Stimulated activated CD8-positive, alpha-beta memory T cell treated with anti-CD3 and anti-CD28 coated beads, Interleukin-7, amount 100 ng/mL, for 4 hours (primary cell): ENCODE measurements at places on chromosomes 3 and 15.

- DNase-seq: no peak
Measured at GRCh38 chr3:128195369-128195768, 42.1 kb downstream of the EEFSEC start.

- no peak for DNase-seq
Measured at GRCh38 chr15:39115379-39116057, 465.4 kb upstream of the THBS1 start.

DNA sequence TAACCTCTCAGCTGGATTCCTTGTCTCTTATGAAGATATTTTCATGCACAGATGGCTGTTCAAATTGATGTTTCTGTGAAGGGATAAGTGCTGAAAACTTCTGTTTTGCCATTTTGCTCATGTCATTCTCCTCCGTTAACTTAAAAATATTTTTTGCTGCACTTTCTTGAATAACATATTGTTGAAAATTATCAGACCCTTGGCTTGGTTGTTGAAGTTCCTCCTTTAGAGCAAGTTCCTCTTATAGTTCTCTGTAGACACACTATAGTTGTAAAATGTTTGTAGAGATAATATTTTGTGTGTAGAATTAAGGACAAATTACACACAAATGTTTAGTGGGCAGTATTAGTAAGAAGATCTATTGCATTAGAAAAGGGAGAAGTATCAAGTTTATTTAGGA lies 300.4 kb downstream of the SV2B start:
- no peak for DNase-seq

DNA sequence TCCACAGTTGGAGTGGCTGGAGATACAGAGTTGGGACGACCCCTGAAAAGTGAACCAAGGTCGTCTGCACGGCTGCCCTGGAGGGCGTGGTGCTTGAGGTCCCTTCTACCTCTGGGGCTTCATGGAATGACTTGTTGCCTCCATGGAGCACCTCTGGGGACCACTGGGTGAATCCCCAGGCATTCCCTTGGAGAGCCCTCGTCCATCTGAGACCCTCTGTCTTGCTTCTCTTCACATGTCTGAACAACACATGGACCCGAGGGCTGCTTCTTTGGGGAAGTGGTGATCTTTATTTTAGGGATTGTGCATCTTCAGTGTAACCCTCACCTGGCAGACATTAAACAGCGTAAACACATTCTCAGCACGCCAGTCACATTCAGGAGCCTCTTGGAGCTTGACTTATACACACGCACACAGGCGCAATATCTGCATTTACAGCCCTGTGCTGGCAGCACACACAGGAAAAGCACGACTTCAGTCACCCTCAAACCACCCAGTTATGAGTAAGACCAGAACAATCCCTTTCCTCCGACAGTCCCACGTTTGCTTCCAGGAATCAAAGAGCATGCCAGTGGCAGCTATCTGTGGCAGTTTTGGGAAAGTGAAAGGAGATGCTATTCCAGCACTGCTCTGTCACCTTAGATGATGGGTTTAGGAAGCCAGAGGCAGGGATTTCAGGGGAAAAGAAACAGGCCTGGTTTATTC lies 12.6 kb downstream of the FAM107A start:
- DNase-seq: no peak

DNA sequence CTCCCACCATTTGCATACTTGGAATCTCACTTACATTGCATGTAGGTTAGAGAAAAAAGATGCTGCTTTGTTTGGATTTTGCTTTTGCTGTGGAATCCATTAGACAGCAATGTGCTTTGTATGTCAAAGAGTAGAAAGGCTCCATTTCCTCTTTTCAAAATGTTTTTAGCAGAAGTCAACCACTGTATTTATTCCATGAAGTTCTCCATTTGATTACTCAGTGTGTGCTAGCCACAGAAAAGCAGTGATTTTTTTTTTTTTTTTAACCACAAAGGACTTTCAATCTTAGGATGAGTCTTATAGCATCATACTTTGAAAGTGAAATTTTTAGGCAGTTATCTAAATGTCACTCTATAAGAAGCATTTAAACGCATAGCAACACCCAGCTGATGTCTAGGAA lies 285.0 kb upstream of the ADAMTS9 start:
- DNase-seq: no peak

GRCh38 chr3:23372285-23372684 lies 169.2 kb downstream of the UBE2E2 start:
- DNase-seq: no peak

DNA sequence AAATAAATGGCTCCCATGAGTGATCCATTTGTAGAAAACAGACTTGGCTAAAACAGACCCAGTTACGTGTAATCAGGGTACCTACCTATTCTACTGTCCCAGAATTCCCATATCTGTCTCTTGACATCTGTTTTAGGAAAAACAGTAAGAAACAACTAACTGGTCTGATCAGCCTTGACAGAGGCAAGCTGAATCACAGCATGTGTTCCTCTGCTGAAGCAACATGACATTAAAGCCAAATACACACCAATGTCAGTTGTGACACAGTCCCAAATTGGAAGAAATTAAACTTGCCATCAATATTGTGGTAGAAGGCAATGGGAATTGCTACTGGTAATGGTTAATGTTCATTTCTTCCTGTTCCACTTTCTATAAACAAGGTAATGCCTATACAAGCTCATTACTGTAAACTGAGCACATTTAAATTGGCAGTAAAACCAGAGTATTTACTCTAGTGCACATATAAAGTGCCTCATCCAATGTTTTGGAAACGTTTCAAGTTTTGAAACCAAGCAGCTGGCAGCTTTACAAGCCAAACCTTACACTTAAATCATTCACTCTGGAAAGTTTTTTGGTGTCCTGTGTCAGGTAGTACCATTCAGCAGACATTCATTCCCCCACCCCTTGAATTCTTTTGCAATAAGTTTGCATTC lies 27.0 kb downstream of the ALDH1A2 start:
- no peak for DNase-seq

DNA sequence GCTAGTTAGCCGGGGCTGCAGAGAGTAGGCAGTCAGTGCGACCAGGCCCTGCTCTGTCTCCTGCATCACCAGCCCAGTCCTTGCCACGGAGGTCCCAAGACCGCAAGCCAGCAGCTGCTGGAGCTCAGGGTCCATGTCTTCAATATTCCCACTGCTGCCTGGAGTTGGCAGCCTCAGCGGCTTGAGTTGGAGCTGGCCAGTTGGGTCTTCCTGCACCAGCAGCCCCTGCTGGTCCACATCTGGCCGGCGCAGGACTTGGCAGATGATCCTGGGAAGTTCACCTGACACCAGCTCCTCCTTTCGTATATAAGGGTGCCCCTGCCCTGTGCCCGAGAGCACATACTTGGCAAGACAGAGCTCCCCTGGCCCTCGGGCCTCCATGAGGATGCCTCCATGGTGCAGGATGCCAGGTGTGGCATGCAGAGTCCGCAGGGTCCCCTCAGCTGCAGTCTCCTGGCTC lies 5.7 kb downstream of the XIRP1 start:
- no peak for DNase-seq

- no peak for DNase-seq
Measured at GRCh38 chr15:51365417-51365816, 24.0 kb downstream of the GLDN start.

- DNase-seq: no peak
Measured at GRCh38 chr15:87365186-87365585, 891.4 kb downstream of the NTRK3 start.

DNA sequence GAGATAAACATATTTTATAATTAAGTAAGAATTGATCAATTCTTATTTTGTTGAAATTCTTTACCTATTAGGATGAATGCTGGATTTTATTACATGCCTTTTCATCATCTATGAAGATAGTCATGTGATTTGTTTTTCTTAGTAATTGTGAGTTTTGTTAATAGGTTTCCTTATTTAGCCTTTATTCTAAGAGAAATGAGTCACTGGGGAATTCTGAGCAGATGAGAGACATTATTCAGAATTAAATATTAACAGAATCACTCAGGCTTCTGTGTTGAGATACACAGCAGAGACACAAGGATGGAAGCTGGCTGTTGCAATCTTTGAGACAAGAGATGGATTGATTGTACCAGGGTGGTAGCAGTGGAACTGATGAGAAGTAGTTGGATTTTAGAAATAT lies 7.4 kb upstream of the ANO10 start:
- no peak for DNase-seq

GRCh38 chr3:161233557-161233956 lies 12.4 kb downstream of the NMD3 start:
- DNase-seq: no peak

DNA sequence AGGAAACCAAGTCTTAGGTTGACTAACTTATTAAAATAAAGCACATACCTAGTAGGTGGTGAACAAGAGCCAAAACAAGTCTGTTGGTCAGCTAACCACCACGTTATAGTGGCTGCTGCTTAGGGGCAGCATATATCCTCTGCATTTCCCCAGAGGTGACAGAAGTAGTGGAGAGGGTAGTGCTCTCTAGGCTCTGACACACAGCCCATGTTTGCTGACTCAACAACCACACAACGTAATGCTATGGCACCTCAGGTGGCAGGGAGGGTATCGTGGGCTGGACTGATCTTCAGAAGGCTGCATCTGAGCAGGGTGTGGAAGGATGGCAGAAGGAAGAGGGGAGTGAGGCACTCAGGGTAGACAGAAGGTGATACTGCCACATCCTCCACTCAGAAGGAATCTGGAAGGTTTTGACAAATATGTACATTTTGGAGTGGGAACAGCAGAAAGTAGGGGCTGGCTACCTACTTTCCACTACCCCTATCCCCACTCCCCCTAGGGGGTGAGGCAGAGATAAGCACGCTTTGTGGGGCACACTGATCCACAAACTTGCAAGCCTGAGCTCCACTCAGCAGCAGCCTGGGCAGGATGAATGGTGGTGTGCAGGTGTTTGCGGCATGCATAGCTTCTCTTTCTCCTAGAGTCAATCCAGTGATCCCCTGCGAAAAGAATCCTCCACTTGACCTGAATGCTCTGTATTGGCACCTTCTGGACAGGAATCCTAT lies 178.1 kb downstream of the RORA start:
- no peak for DNase-seq

GRCh38 chr15:59237119-59237855 lies 30.6 kb downstream of the LDHAL6B start:
- DNase-seq: no peak

- no peak for DNase-seq
Measured at GRCh38 chr3:149998946-149999345, 28.3 kb upstream of the PFN2 start.

- no peak for DNase-seq
Measured at GRCh38 chr3:65672871-65673815, 365.6 kb downstream of the MAGI1 start.

DNA sequence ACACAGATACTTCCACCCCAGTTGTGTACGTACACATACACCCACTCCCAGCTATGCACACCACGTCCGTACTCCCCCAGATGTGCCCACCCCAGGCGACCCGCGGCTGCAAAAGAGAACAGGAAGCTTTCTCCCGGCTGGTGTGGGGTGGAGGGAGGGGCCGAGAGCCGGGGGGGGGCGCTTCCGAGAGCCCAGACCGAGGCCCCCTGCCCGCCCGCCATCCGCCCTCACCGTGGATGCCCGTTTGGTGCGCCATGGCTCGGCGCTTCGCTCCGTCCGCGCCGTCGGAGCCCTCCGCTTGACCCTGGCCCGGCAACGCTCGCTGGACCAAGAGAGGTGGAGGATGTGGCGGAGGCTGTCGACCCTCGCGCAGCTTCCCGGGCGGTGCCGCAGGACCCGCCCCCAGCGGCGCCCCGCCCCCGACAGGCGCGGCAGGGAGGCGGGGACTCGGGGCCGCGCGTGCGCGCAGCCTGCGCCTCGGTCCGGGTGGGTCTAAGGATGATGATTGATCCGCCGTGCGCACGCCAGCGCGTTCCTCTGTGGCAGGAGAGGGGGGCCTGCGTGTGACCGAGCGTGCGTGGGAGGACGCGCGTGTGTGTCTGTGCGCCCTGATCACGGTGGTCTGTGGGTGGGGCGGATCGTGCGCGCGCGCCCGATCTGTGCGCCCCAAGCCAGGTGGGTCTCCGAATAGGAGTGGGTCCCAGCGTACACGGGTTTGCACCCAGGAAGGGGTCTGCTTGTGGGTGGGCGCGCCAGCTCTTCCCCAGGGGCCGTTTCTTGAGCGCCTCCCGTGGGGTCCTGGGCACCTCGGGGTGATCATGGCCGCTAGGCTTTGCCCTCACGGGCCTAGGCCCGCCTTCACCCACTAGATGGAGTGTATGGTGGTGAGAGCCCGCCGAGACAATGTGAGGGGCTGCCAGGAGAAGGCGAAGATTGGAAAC lies at the start of gene TWF2:
TSS of gene TWF2 (minus strand) at position 398 of the 941 bp plus-strand sequence. CDS start at position 256, 142 bp downstream.
- DNase-seq: peak; percentile 92

DNA sequence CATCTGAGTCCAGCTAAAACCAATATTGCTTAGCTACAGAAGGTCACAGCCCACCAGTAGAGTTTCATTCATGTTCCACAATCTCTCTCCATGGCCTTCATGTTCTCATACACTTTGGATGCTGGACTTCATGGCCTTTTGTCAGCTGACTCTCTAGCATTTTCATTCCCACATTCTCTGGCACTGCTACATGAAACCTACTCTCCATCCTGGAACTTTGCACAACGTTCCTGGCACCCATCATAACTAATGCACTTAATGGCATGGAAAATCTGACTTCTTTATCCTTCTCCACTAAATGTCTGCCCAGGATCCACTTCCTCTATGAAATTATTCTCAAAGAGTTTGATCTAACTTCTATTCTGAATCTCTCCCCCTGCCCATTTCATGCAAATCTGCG lies 56.9 kb downstream of the SLC9A9 start:
- no peak for DNase-seq

GRCh38 chr15:86231864-86232721 lies 152.4 kb downstream of the AGBL1 start:
- DNase-seq: no peak

DNA sequence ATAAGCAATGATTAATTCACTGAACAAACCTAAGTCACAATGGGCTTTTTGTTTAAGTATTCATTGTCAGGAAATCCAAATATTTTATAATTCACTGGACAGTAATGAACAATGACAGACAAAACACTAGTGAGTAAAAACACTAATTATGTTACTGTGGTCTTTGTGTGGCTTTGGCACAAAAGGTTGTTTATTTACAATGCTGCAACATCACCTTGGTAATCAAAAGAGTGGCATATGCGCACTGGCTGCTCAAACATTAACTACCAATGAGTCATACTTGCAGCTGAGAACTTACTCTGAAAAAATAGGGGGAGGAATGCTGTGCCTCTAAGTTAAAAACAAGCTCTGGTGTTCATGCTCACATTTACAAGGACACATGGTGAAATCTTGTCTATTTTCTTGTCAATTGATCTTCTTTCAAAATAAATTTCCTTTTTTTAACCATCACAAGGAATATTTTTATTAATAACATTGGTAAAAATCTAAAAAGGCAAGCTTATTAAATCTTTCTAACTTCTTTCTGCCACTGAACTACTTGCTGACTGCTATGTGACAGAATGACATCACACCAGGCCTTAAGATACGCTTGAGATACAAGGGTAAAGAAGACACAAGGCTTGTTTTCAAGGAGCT lies 85.2 kb upstream of the PPIB start:
- no peak for DNase-seq

GRCh38 chr3:155643581-155644165 lies 101.2 kb downstream of the PLCH1 start:
- no peak for DNase-seq

DNA sequence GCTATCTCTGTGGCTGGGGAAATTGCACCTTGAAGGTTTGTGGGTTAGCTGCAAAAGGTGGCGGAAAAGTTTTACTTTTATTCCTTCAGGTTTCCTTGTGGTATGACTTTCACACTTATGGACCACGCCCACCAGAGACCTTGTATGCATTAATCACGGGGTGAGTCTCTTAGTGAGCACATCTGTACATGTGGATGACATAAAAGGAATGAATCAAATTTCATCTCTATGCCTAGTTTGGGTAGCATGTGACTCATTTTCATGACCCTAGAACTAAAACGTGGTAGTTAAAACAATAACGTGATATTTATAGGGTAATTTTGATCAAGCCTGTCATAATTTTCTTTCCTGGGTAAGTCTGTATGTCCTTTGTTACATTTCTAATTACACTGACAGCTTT lies 141.7 kb downstream of the PDCD6IP start:
- DNase-seq: no peak
